ENCODE measurements at places on chromosomes 7 and 10.

GRCh38 chr10:8438603-8439002 is 384.1 kb downstream of the GATA3 start:
- DNase-seq = no peak

DNA sequence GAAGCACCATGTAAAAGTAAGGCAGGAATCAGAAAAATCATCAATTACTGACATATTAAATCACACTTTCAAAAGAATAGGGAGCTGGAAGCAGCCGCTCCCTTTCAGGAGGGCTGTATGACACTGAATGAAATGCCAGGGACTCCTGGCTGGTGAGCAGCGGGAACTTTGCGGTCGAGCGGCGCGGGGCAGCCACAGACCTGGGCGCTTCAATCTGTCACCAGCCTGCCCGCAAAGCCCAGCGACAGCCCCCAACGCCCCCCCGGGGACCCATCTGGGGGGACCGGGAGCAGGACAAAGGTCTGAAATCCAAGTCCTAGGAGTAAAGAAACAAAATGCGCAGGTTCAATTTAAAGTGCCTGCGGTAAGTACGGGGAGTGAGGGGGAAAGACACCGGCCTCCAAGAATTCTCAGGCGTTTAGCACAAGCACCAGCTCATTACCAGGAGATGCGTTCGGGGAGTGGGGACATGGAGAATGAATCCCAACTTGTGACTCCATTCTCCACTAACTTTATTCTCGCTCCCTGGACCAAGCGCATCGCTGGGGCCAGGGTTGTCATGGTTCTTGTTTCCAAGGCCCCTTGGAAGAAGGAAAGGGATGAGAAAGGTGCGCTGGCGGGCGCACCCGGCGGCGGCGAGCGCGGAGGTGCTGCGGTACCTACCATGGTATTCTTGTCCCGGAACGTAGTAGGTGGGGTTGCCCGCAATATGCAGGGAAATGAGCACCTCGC is 824 bp downstream of the RELN start:
- DNase-seq = no peak

DNA sequence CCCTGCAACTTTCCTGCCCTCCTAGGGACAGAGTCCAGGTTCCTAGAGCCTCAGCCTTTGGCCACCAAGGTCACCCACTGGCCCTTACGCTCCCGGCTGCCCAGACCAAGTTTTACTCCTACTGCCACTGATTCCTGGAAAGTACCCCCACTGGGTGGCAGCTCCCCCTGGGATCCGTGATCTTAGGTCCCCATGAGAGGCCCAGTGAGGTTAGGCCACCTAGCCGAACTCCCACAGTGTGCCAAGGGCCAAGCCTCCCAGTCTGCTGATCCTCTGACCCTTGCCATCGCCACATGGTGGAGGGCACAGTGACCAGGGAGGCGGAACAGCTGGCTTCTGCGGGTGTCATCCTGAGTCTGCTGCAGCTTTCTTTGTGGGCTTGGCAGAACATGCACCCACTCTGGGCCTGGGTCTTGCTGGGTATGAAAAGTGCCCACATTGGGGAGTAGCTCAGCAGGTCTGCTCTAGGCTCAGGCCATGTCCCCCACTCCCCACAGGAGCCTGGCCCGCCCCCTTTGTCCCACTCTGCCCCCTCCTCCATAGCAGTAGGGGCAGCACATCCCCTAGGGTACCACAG is 40.5 kb upstream of the PPIF start:
- no peak for DNase-seq

DNA sequence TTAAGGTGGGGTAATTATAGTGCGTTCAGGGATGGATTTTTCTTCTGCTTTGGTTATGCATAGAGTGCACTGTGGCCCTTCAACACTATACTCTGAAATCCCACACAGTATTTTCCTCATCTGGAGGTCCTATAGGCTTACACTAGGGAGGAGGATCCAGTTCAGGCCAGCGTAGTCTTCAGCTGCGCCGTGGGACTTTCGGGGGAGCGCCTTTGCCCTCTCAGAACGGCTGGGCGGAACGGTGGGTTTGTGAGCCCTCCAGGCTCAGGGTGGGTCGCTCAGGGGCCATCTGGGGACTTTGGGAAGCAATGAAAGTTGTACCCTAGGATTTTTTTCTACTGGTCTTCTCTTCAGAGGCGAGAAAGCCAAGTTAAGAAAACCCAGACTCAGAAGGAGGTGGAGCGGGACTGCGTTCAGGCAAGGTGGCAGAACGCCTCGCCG is 652 bp upstream of the VPS26A start:
- DNase-seq = no peak

- DNase-seq = no peak
Observed at GRCh38 chr10:126924180-126924914, 19.1 kb downstream of the DOCK1 start.
